ENCODE measurements at places on chromosomes 13 and 19. TPM values are rescaled to one million over a fixed set of nuclear protein-coding genes. Genes with fewer than 3 reads are reported as not detected.

The ISYNA1 gene
- total RNA-seq = 24.0 TPM

The SPTBN4 gene
- 0.36 TPM for total RNA-seq

The APOC4 gene
- total RNA-seq = not detected

The FXYD7 gene
- not detected for total RNA-seq

The SKA3 gene
- total RNA-seq = 27.3 TPM

The RDH13 gene
- 20.3 TPM for total RNA-seq

The GNA15 gene
- not detected for total RNA-seq

The ZNF610 gene
- total RNA-seq = 5.1 TPM

The CD22 gene
- not detected for total RNA-seq

The KRTDAP gene
- not detected for total RNA-seq
